ENCODE measurements at places on chromosomes 2 and 18.

DNA sequence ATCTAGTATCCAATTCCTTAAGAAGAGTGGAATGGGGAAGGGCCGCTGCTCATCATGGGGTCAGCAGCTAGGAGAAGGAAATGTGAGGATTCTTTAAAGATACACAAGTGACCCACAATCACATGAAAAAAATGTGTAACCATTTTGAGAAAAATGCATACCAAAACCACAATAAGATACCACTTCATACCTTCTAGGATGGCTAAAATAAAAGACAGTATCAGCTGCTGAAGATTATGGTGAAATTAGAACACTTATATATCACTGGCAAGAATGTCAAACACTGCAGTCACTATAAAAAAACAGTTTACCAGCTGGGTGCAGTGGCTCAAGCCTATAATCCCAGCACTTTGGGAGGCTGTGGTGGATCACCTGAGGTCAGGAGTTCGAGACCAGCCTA is 67.9 kb downstream of the C2orf74 start:
- no peak for DNase-seq

DNA sequence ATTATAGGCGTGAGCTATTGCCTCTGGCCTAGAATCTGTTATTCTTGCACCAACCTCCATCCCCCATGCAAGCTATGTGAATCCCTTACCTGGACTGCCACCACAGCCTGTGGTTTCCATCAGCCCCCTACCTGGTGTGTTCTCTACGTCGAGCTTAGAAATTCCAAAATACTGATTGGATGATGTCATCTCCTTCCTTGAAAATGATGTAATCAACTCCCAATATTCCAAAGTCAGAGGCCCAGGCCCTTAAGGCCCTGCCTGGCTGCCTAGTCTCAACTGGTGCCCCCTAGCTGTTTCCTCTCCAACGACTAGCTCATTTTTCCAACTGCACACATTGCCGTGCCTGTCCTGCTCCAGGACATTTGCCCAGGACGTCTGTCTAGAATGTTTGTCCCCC is 41.3 kb upstream of the GBX2 start:
- DNase-seq: no peak

DNA sequence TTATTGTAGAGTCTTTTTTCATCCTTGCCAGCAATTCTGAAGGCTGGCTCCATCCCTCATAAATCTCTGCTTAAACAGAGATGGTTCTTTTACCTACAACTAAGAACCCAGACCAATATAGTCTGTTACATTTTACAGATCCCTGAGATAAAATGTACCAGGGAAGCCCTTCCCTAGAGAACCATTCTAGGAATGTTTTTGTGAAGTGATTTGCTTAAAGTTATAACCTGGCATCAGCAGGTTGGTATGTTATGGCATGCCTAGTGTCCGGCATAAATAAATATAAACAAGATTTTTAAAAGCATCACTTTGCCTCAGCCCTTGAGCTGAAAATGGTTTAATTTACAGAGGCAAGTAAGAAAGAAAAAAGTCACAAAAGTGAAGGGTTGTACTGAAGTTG is 18.5 kb upstream of the NPAS2 start:
- DNase-seq: no peak

DNA sequence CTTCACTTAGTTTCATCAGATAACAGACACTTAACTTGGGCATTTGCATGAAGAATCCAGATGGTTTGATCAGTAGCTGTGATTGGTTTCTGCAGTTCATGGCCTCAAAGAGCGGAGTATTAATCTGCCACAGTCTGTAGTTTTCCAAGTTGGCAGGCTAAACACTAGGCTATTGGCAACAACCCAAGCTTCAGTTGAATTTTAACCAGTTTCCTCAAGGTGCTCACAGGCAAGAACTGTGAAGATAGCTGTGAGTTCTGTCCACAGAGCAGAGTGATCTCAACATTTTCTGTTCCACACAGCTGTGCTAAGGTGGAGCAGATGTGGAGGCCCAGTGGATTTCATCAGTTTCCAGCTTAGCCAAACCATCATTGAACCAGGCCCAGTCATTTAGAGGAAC is 469.5 kb upstream of the LINC00305 start:
- DNase-seq: no peak

GRCh38 chr2:147843391-147843863 is 1.4 kb upstream of the ACVR2A start:
- no peak for DNase-seq

DNA sequence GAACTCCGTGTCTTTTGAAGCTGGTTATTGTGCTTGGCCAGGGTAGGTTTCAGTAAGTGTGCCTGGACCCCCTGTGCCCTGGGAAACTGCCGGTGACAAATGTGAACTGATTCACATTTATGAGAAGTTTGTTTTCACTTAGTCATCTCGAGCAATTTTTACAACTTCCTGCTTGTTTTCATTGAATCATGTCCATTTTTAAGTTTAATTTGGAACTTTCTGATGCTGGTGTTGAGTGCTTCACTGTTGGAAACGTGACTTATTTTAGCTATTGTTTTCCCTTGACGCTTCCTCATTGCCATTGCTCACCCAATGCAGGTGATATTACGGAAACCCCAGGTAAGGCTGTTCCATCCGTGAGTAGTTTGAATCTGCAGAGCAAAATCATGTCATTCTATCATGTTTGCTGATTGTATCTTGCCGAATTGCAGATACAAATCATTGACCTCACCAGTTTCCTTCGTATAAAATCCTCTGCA is 97.2 kb downstream of the RTN4 start:
- no peak for DNase-seq

DNA sequence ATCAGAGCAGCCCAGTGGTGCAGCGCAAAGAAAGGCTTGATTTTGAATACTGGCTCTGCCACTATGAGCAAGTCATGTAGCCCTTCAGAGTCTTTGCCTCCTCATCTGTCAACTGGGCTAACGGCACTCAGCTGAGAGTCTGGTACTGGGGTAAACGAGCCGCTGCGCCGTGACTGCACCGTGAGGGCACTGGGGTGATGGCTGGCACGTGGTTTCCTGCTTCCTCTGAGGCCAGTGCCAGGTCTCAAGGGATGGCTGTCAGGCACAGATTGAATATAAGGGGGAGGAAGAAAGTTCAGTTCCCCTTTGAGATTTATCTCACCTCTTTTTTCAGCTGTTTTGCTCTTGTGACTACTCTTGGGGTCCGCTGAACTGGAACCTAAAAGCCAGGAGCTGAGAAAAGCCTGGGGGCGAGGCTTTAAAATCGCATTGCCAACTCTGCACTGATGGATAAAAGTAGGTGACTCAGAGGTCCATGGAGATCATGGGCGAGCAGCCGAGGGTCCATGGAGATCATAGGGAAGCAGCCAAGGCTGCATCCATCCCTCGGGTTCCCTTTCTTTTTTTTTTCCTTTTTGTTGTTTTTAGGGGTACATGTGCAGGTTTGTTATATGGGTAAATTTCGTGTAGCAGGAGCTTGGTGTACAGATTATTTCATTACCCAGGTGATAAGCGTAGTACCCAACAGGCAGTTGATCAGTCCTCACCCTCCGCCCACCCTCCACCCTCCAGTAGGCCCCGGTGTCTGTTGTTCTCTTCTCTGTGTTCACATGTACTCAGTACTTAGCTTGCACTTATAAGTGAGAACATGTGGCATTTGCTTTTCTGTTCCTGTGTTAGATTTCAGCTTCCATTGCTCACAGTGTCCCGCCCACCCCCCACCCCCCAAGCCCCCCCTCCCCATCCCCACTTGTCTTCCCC is 114.3 kb downstream of the SPP2 start:
- DNase-seq: no peak

GRCh38 chr2:85914922-85915321 is 26.1 kb upstream of the ST3GAL5 start:
- DNase-seq: no peak

GRCh38 chr2:48677450-48677849 is 59.8 kb downstream of the GTF2A1L start:
- no peak for DNase-seq

DNA sequence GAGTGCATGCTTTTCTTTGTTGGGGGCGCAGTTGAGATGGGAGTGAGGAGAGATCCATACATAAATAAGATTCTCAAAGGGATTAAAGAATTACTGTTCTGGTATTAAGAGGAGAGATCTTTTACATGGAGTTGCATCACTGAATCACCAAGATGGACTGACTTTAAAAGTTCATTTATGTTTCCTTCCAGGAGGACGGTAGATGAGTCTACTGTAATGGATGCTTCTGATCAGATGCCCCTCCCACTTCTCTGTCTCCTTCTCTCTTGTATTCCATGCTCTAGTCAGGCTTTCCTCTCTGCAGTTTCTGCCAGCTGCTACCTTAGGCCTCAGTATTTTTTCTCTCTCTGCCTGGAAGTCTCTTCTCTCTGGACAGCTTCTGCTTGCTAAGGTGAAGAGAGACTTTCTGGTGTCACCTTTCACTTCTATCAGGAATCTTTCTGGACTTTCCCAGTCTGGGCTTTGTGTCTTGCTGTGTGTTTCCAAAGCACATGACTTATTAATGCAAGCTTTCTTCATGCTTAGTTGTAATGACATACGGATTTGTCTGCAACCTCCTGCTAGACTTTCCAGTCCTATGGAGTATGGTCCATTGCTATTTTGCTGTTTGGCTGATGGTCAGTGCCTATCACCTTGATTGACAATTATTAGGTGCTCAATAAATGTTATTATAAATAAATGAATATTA is 23.6 kb downstream of the FAM171B start:
- peak; percentile 57 for DNase-seq

- no peak for DNase-seq
These were observed 70.4 kb downstream of the RHBDD1 start for GRCh38 chr2:226906163-226906693.

DNA sequence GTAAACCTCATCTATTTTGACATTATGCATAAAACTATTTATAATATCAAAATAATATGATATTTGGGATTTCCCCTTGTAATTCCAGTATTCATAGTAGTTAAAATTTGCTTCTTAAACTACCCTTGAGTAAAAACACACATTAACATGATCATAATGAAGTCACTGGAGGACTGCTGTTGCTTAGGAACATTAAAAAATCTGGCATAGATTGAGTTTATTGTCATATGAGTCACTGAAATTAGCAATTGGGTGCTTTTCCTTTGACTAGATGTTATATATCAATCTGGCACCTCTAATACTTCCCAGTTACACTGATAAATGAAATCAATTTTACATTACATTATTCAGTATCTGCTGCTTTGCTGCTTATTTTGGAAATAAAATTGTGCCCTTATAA is 57.0 kb upstream of the ZC3H15 start:
- DNase-seq: no peak

GRCh38 chr18:11369556-11369955 is 220.2 kb upstream of the PIEZO2 start:
- no peak for DNase-seq

DNA sequence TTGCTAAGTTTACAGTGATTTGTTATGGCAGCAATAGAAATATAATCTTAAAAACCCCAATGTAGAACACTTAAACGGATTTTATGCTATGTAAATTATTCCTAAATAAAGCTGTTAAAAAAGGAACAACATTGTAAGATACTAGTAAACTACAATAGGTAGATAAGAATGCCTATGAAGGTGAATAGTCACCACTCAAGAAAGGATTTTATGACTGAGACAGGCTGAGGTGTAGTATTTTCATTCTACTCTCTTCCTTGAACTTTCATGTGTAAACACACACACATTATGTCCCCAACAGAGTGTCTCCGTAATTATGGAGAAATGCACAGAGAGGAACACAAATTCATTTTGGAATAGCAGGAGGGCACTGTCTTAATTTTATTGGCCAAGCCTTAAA is 183.9 kb upstream of the ST6GAL2 start:
- DNase-seq: no peak

- DNase-seq: peak; percentile 47
These were observed 20.6 kb upstream of the ATRAID start for GRCh38 chr2:27191070-27191829.

- no peak for DNase-seq
These were observed 473.9 kb upstream of the SYT4 start for GRCh38 chr18:43751203-43751602.

GRCh38 chr2:191070276-191070675 is 56.3 kb upstream of the STAT1 start:
- no peak for DNase-seq

DNA sequence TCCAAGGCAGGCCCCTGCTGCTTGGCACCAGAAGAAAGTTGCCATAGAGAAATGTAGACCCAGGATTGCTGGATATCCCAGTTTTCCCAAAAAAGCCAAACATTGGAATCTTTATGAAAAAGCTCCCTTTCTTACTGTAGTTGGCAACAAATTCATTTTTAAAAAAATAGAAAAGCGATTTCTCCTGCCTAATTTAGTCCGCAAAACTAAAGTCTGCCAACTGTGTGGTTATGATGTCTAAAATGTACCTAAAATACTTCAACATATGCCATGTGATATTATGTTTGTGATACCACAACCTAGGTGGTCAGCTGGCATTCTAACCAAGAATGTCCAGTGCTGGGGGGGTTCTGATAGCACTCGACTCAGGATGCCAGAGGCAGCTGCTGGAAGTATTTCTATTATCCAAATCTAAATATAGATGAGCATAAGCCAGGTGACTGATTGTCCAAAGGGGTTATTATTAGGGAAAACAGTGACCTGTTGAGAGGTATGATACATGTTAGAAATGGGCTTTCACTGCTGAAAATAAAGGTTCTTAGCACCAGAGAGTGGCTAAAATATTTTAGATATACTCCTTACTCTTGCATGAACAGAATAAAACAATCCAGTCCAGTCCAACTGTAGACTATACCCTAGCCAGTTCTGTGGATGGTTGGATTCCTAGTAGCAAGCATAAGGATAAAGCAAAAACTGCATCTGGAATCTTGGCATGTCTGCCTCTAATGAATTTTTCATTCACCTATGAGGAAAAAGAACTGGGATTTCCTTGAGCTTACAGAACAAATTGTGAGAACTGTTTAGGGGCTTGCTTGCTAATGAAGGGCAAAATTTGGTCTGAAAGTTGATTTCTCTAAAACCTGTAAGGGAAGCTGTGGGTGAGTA is 101.7 kb downstream of the STK39 start:
- DNase-seq: no peak

DNA sequence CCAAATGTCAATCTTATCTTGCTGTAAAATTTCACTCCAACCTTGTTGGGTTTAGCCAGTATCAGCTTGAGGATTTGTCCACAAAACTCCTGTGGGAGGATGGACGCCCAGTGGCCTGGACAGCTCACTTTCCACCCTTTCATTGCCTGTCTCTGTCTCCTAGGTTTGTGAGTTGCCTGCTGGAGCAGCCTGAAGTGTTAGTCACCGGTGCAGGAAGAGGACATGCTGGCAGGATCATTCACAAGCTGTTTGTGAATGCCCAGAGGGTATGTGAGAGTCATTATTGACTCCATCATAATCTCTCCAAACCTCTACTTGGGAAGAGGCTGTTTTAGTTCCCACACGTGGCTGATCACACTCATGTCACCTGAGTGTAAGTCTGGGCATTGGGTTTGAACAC is 112.3 kb downstream of the RAB3GAP1 start:
- no peak for DNase-seq

DNA sequence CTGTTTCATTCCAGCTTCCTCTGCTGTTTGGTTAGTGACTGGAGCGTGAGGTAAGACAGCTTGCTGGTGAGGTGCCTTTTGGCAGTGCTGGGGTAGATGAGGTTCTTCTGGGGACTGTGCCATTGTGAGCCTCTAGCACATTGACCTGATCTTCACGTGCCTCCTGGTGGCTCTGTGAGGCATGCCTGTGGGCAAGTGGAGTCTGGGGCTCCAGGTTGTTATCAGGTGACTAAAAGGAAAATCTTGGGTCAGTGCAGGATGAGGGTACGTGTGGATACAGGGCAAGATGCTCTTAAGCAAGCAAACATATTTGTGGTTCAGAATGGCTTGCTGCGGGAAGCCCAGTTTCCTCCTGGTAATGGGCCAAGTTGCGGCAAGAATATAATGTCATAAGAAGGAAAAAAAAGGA is 75.4 kb downstream of the FHOD3 start:
- DNase-seq: no peak

GRCh38 chr2:74747411-74748080 is 86.4 kb upstream of the HK2 start:
- no peak for DNase-seq

- no peak for DNase-seq
These were observed 23.7 kb upstream of the WIPF1 start for GRCh38 chr2:174621323-174621722.
